ENCODE measurements at places on chromosomes 11 and 22. TPM values are rescaled to one million over a fixed set of nuclear protein-coding genes. Genes with fewer than 3 reads are reported as not detected.
A peak's percentile ranks its signal among the peaks of the same experiment; 100 is the strongest.

DNA sequence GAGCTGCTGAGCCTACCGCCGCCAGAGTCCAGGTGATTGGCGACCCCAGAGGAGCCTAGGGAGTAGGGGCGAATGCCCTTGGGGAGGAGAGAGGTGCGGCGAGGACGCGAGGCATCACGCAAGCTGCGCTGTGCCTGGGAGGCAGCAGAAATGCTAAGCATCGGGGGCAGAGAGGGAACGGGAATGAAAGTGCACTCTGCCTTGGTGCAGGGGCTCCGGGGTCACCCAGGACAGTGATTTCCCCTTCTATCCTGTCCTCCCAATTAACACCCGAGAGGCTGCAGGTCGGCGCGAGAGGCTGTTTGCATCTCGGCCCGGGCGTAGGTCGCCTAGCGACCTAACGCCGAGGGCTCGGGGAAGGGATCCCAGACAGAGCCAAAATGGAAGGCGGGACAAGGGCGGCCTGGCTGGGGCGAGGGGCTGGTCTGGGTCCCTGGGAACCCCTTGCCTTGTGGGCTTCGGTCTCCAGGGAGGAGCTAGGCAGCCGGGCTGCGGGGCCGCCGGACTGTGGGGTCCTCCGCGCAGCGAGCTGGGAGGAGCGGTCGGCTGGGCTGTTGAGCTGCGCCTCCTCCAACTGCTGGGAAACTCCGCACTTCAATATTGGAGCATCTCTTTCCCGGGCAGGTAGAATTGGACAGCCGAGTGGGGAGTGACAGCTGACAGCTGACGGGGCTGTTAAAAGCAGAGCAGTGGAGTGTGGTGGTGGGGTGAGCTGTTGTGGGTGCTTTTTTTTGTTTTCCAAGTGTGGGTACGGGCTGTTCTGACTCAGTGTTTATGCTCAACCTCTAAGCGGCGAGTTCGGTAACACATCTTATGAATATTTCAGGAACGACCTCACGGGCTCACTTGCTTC is 657 bp downstream of the ELMOD1 start:
- DNase-seq: peak; percentile 24

DNA sequence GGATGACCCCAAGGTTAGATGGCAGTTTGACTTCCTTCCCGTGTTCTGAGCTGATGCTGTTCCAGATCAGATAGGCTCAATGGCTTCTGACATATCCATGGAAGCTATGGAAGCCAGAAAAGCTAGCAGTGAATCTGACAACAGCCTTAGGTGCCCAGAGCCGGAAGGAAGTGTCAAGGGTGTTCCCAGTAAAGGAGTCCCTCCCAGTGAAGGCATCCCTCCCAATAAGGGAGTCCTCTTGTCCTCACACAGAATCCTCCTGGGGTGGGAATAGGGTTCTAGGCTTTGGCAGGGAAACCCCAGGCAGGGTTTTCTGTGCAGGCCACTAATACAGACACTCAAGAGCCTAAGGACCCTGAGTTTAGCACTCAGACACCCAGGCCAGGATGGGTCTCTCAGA is 47.0 kb upstream of the ISX start:
- DNase-seq: no peak

GRCh38 chr11:66083767-66084166 is 13.7 kb downstream of the PACS1 start:
- DNase-seq: no peak

DNA sequence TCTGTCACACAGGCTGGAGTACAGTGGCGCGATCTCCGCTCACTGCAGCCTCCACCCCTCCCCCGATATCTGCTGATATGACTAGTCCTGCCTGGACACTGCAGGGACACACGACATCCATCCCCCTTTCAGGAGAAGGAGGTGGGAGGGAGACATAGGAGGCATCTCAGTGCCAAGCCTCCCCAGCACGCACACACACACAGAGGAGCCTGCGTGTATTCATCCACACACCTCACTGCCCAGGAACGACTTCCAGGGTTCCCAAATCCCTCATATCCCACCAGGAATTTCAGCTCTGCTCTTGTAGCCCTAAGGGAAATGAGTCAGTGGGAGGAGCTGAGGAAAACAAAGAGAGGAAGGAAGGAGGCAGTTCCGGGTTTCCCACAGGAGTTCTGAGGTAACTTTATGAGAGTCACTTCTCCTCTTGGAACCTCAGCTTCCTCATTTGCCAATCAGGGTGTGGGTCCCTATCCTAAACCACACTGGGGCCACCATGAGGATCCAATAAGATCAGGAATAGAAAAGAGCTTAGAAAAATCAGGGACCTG is 37.2 kb upstream of the ACER3 start:
- peak; percentile 66 for DNase-seq

- DNase-seq: no peak
These were observed 28.0 kb downstream of the FLRT1 start for GRCh38 chr11:64063777-64064176.

- DNase-seq: no peak
These were observed 36.2 kb downstream of the TXN2 start for GRCh38 chr22:36445158-36445668.

- DNase-seq: no peak
These were observed 9.9 kb upstream of the ACER3 start for GRCh38 chr11:76850815-76851214.

GRCh38 chr11:100640071-100640470 is 47.0 kb upstream of the ARHGAP42 start:
- no peak for DNase-seq

GRCh38 chr11:73218830-73219215 is 742 bp downstream of the P2RY2 start:
- peak; percentile 10 for DNase-seq

DNA sequence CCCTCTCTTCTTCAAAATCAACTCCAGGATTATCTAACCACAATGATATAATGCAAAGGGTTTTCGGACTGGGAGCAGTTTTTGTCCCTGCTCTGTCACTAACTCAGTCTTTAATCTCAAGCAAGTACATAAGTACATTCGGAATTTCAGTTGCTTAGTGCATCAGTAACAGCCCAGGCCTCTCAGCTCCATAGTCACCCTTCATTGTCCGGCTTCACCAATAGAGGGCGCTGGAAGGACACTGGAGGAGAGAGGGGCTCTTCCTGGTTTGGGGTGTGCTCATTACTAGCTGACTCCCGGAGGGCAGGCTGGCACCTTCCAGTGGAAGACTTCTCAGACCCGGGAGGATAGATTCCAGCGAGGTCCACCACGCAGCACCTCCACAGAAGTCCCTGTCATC is 90.4 kb upstream of the PDGFD start:
- no peak for DNase-seq

GRCh38 chr22:19984851-19985811 is 31.5 kb downstream of the ARVCF start:
- DNase-seq: no peak

DNA sequence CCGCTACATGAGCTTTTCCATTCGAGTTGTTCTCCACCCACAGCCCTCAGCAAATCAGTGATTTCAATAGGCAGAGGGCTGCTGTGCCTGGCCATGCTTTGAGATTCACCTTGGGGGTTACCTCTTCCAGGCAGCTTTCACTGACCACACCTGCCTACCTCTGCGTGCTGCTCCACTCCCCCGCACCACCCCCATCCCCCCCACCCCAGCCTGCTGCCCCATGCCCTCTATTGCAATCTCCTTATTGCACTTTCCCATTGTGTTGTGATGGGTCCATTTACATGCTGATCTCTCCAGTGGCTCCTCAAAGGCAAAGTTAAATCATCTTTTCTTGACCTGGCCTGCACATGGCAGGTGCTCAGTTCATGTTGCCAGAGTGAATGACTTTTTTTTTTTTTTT is 18.0 kb upstream of the POLA2 start:
- DNase-seq: no peak

- DNase-seq: no peak
These were observed 322.7 kb upstream of the PITPNB start for GRCh38 chr22:28241656-28242290.

The OR10A3 gene
- total RNA-seq: not detected

The APOBEC3B gene
- total RNA-seq: 1.0 TPM

The SPTBN2 gene
- total RNA-seq: 16.1 TPM

The MUC2 gene
- 0.43 TPM for total RNA-seq
